CD4-positive, alpha-beta T cell treated with Interleukin-4 for 4 hours (primary cell): ENCODE measurements at places on chromosomes 16 and 17.
A peak's percentile ranks its signal among the peaks of the same experiment; 100 is the strongest.

DNA sequence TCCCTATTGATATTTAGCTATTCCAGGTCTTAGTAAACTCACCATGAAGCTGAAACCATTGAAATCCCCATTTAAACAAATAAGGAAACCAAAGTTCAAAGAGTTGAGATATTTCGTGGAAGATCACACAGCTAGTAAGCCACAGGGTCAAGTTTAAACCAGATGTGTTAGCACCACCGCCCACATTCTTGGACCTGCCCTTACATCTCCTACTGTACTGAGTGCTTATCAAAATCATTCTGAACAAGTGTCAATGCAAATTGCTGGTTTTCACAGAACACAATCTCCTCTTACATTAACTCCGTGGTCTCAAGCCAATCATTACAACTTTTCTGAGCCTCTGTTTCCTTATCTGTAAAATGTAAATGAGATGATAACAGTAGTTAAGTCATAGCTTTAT lies 676.2 kb downstream of the CDH11 start:
- DNase-seq = no peak

DNA sequence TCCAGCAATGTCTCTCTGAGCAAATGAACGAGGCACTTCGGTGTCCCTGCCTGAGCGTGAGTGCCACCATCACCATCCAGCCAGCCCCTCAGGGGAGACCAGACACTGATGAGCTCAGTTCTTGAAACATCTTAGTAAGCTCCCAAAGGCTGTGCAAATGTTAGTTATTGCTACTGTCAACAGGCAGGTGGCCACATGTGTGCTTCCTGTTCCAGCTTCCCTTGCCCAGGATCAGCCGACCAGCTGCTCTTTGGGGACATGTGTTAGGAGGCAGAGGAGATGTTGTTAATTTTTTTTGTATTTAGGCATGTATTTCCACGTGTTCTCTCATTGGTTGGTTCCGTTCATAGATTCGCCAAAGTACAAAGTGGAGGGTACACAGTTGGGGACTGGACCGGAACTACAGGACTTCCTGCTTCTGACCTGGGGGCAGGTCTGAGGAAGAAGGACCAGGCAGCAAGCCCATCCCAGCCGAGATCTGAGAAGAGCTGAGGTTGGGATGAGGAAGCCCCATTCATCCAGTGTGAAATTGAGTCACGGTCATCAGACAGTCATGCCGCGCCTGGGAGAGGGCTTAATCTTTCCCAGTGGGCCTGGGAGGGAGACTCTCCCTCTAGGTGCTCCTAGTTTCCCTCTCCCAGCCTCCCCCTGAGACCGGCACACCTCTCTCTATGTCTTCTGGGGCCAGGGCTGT lies 3.8 kb downstream of the TTYH2 start:
- no peak for DNase-seq

DNA sequence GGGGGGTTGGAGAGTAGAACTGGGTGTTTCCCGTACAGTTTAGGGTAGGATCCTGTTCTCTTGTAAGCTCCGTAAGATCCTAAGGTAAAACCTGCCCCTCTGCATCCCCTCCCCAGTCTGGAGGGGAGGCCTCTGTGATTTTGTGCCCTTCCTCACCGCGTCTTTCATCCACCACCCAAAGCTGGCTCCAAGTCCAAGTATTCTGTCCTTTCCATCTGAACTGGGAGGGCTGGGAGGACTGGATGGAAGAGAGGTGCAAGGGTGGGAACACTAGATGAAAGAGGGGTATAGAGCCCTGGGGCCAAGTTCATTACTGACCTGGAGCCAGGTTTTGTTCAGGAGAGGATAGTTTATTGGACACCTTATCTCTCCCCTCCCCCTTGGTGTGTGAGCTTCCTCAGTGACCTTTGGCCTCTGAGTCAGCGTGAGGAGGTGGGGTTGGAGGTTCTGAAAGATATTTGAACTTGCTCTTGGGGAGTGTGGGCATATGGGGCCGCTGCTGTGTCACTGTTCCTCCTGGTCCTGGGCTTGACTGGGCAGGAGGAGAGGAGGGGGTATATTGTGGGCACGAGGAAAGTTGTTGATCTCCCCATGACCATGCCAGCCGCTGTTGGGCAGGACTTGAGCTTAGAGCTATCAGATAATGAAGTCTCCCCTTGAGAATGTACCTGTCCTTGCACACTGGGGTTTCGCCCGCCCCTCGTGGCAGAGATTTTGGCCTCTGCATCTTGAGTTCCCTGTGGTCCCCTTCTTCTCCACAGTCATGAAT lies 1.6 kb downstream of the LASP1 start:
- peak; percentile 75 for DNase-seq

- no peak for DNase-seq
Measured at GRCh38 chr16:52863000-52863399, 189.7 kb downstream of the CHD9NB start.
